Common myeloid progenitor, CD34-positive (primary cell): ENCODE measurements at places on chromosomes 6 and 20.

- H3K36me3 ChIP-seq, result no peaks in the 10 kb centered on the region
- H3K4me1 ChIP-seq, result peaks cover 11% of the 10 kb centered on the region
- no peak overlapping the region for H3K4me3 ChIP-seq
- H3K27me3 ChIP-seq, result no peaks in the 10 kb centered on the region
- no peak for DNase-seq
Measured at GRCh38 chr20:62147528-62147927, 4.0 kb downstream of the SS18L1 start.

DNA sequence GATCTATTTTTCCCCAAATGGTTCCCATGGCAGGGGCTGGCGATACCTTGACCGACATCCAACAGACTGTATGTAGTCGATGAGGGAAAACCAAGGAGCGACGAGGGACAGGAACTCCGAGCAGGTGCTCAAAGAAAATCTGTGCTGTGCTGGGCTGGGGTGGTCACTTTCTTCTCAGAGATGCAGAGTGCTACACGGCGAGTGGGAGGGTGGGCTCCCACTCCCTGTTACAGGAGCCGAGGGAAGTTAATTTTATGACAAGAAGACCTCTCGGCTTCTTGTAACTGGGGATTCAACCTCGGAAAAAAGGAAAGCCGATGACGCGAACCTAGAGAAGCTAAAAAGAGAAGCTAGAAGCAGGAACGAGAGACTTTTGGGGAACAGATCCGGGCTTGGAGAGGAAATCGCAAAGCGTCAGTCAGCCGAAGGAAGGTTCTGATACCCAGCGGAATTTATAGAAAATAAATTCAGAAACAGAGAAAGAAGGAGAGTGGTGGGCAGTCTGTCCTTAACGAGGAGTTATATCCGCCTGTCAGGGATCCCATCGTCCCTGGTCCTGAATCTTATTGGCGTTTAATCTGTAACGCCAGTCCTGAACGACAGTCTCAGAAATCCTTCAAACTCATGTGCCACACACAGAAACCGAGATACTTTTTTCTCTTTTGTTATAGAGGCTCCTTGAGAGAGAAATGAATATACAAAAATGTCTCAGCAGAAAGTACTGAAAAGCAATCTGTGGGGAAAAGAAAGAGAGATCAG is 84.6 kb upstream of the ZNF322 start:
- no peak for DNase-seq
- H3K27me3 ChIP-seq, result peaks cover 21% of the 10 kb centered on the region
- no peaks in the 10 kb centered on the region for H3K36me3 ChIP-seq
- H3K27ac ChIP-seq, result no peak overlapping the region
- no peak overlapping the region for H3K4me3 ChIP-seq

DNA sequence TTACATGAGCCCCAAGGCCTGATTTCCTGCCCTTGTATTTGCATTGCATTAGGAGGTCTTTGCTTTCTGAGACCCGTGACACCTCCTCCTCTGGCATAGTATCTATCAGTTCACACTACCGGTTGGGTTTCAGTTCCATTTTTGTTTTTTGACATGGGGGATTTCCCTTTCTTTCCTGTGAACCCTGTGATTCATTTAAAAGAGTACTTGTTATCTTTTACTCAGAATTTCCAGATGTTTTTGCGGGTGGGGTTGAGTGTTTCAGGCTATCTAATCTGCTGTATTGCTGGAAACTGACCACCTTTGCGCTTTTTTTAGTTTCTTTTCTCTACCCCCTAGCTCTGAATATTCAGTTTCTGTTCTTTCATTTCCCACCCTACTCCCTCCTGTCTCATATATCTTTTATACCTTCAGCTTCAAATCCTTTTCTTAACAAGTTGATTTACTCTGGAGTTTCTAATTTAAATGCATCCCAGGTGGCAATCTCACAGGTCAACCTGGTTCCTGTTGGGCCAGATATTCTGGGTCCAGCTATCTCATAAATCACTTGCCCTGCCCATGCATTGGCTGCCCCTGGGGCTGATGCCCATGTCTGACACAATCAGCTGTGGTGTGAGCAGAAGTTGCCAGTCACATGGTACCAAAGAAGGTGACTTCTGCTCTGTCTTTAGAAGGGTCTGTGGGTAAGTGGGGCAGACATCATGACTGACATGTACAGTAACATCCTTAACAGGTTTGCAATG is 14.3 kb upstream of the NCOA3 start:
- no peaks in the 10 kb centered on the region for H3K36me3 ChIP-seq
- peak overlapping the region; percentile 67 for H3K27ac ChIP-seq
- H3K4me3 ChIP-seq, result peak overlapping the region; percentile 65

DNA sequence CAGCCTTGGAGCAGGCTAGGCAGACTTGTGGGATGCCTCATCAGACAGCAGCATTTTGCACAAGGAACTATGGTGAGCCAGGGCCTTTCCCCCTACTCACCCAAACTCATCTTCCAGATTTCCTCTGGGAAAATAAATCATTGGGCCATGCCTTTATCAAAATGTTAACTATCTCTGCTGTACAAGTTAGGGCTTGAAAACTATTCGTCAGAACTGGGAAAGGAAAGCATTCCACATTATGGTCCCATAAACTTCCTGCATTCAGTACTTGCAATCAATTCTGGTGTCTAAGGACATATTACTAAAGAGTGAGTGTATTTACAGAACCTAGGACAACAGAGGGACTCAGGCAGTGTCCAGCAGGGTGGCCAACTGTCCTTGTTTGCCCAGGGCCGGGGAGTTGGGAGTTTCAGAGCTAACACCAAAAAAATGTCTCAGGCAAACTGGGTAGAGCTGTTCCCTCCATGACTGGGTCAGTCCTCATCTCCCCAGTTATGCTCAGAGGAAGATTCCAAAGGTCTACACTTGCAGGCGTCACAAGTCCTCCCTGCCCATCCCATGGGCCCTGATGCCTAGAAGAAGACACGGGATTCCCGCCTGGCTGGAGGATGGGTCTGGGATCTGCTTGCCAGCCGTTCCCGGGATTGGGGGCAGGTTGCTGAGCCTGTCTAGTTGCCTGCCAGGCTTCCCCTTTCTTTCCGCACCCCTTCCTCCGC is 72.2 kb downstream of the SLC22A3 start:
- H3K36me3 ChIP-seq, result no peaks in the 10 kb centered on the region
- H3K4me3 ChIP-seq, result no peak overlapping the region
- DNase-seq, result no peak
- H3K27ac ChIP-seq, result no peak overlapping the region

- no peaks in the 10 kb centered on the region for H3K36me3 ChIP-seq
- peaks cover 5% of the 10 kb centered on the region for H3K4me1 ChIP-seq
- no peak for DNase-seq
- H3K27ac ChIP-seq, result no peak overlapping the region
- no peak overlapping the region for H3K4me3 ChIP-seq
Measured at GRCh38 chr6:124008000-124008987, 204.6 kb downstream of the NKAIN2 start.

GRCh38 chr6:137084090-137084489 is 39.3 kb upstream of the IL20RA start:
- peaks cover 2% of the 10 kb centered on the region for H3K4me1 ChIP-seq
- DNase-seq, result no peak
- no peaks in the 10 kb centered on the region for H3K36me3 ChIP-seq
- H3K27ac ChIP-seq, result no peak overlapping the region
- H3K27me3 ChIP-seq, result no peaks in the 10 kb centered on the region

DNA sequence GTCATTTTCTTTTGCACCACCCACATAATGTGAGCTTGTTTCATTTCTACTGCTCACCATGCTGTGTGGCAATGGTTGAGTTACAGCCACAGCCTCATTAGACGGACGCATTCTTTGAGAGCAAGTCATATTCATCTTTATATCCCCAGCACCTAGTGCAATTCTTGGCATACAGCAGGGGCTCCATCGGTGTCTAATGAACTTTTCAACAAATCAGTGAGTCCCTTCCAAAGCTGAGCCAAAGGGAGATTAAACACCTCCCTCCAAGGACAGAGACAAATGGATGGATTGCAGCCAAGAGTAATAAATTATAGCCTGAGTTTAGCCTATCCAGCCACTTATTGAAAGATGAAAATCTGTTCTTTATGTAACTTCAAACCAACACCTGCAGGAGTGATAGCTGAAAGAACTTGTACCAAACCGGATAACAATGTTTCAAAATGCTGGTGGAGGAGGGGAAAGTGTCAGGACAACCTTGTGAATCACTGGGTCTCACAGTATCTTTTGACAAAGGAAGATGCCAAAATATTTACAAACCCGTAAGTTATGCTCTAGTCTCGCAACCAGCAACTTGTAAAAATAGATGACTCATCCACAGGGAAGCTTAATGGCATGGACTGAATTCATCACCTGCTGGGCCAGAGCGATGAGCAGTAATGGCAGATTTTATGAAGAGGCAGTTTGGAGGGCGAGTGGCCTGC is 139.0 kb downstream of the PXDC1 start:
- H3K36me3 ChIP-seq, result no peaks in the 10 kb centered on the region
- DNase-seq, result no peak
- no peaks in the 10 kb centered on the region for H3K27me3 ChIP-seq
- H3K4me3 ChIP-seq, result no peak overlapping the region
- H3K27ac ChIP-seq, result no peak overlapping the region

DNA sequence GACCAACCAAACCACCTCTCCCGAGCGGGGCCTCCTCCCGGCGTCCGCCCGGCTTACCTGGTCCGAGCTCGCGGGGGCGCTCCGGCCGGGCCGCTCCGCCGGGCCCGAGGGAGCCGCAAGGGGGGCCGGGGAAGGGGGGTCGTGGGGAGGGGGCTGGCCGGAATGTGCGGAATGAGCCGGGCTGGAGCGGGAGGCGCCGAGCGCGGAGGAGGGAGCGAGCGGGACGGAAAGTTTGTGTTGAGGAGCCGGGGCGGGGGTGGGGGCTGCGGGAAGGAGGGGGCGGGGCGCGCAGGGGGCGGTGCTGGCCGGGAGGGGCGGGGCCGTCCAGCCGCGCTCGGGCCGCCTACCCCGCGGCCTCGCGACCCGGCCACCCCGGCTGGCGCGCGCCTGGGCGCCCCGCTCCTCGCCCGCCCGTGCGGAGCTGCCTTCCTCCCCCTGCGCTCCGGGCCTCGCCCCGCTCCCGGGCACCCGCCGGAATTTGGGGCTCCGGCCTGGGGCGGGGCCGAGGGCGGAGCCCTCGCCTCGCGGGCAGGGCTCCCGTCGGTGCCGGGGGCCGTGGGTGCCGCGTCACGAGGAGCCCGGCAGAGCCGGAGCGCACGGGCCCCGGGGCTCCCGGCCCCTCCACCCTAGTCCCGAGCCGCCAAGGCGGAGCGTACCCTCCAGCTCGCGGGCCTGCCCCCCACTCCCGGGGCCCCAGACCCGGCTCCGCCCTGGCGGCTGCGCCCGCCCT is at the start of gene TEAD3:
TSS of gene TEAD3 (minus strand) at position 239 of the 730 bp plus-strand sequence.
- peaks cover 55% of the 10 kb centered on the region for H3K4me1 ChIP-seq
- H3K36me3 ChIP-seq, result no peaks in the 10 kb centered on the region
- H3K27me3 ChIP-seq, result peaks cover 31% of the 10 kb centered on the region
- DNase-seq, result peak; percentile 33

GRCh38 chr6:122153557-122153956 is 245.9 kb upstream of the HSF2 start:
- H3K27ac ChIP-seq, result no peak overlapping the region
- no peaks in the 10 kb centered on the region for H3K27me3 ChIP-seq
- DNase-seq, result no peak
- no peaks in the 10 kb centered on the region for H3K4me1 ChIP-seq
- H3K36me3 ChIP-seq, result no peaks in the 10 kb centered on the region

- no peaks in the 10 kb centered on the region for H3K4me1 ChIP-seq
- H3K36me3 ChIP-seq, result no peaks in the 10 kb centered on the region
- H3K27me3 ChIP-seq, result no peaks in the 10 kb centered on the region
- H3K4me3 ChIP-seq, result no peak overlapping the region
- DNase-seq, result no peak
Measured at GRCh38 chr6:103081876-103082630, 1688.5 kb downstream of the GRIK2 start.

DNA sequence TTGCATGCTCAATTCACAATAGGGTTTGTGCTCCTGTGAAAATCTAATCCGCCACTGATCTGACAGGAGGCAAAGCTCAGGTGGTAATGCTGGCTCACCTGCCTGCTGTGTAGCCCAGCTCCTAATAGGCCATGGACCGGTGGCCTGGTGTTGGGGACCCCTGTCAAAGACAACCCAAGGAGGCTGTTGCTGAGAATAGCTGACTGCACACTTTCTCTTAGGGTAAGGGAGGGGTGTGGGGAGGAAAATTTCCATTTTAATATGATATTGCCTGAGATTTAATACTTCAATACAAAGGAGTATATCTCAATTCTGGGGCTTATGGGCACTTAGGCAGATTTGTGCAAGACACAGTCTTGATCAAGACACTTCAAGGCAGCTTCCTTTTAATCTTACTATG is 105.8 kb downstream of the ALDH8A1 start:
- no peak overlapping the region for H3K4me3 ChIP-seq
- H3K4me1 ChIP-seq, result no peaks in the 10 kb centered on the region
- no peaks in the 10 kb centered on the region for H3K36me3 ChIP-seq
- no peak overlapping the region for H3K27ac ChIP-seq
- no peaks in the 10 kb centered on the region for H3K27me3 ChIP-seq

GRCh38 chr6:108928650-108929049 is 80.4 kb downstream of the ARMC2 start:
- DNase-seq, result no peak
- H3K4me3 ChIP-seq, result no peak overlapping the region
- no peaks in the 10 kb centered on the region for H3K36me3 ChIP-seq
- no peaks in the 10 kb centered on the region for H3K27me3 ChIP-seq
- peaks cover 1% of the 10 kb centered on the region for H3K4me1 ChIP-seq
- no peak overlapping the region for H3K27ac ChIP-seq

DNA sequence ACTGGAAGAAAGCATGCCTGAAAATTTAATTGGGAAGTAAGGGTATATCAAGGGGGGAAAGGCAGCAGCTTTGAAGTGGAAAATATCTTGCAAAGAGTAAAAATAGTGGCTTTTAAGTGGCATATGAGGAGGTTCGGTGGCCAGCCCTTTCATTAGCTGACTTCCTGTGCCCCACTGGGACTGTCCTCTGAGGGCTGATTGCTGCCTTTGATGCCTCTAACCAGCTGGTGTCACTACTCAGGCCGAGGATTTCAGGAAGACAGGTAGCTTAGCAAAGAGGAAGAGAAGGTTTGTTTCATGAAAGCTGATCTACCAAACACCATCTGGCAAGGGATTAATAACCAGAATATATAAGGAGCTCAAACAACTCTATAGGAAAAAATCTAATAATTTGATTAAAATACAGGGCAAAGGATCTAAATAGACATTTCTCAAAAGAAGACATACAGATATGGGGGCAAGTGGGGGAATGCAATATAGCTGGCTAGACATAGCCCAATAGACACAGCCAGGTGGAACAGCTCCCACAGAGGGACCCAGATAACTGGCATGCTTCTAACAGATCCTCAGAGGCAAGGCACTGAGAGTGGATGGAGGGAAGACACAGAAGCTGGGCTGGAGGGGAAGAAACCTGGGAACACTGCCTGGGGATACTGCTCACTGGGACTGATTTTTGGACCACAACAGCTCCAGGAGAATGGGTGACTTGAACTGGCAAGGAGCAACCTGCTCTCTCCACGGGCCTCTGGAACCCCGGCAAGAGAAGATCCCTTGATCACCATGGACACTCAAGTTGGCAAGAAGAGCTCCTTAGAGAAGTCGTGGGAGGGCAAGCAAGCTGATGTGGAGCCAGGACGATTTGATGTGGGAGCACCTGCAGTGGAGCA is 33.2 kb downstream of the CCN2 start:
- no peaks in the 10 kb centered on the region for H3K36me3 ChIP-seq
- peaks cover 22% of the 10 kb centered on the region for H3K4me1 ChIP-seq
- H3K4me3 ChIP-seq, result no peak overlapping the region
- no peak for DNase-seq
- peaks cover 51% of the 10 kb centered on the region for H3K27me3 ChIP-seq
